ACHN (cell line): ENCODE measurements at places on chromosomes 7 and 10.

DNA sequence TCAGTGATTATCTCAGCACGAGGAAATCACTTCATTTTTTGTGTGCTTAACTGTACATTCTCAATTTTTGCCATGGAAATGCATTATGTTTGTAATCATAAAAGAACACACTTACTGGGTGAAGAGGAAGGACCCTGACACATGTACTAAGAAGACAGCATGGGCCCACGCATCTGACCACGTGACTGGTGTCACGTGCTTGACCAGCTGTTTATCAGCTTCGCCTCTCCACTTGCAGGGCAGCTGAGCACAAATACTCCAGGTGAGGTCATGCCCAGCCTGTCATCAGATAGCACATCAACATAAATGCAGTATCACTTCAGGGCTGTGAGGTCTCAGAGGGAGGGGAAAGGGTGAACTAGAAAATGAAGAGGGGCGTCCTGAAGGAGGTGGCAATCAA lies 179.8 kb downstream of the EBF3 start:
- no peak for DNase-seq

GRCh38 chr7:22586786-22587140 lies 86.8 kb upstream of the STEAP1B start:
- DNase-seq: peak; percentile 65

DNA sequence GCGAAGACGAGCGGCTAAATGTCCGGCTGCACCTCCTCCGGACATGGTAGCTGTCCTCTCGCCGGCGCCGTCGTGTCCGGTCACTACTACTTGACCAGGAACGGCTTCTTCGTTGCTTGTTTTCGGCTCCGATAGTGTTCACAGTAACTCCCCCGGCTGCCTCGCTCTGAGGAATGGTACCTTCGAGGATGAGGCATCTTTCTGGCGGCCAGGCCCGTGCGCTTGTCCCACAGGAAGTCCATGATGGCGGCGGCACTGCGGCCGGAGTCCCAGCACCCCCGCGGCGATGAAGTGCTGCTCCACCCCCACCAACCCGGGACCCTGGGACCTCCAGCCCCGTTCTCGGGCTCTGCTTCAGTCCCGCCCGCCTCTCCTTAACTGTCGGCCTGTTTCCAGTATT lies 11.0 kb upstream of the CCDC126 start:
- no peak for DNase-seq

DNA sequence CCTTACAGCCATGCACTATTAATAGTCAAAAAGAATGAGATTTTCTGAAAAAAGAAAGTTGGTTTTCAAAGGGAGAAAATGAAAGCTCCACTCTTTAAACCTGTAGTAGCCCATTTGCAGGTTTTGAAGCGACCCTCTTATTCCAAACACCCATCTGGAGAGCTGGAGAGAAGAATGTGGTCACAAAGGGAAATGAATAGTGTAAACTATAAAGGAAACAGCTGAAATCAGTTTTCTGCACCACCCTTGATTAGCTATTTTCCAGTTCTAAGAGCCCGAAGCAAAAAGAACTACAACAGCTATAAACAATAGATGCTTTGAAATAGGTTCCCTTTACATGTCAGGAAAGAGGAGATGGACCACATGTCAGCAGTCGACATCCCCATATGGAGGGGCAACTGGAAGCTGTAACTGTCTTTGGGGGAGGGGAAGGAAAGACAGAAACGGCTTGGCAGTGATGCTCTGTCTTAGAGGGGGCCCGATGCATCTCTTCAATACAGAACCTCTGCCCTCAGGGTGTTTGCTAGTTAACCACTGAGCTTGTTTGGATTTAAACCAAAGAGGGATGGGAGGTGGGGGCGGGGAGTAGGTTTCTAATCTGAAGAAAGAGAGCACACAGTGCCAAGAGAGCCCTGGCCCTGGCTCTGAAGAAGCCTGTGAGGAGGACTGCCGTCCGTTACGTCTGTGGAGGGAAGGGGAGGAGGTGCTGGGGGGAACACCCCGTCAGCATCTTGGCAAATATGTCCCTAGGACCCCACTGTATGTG lies 55.3 kb downstream of the CPVL start:
- DNase-seq: peak; percentile 13

GRCh38 chr10:70115948-70116682 lies 16.5 kb downstream of the AIFM2 start:
- DNase-seq: peak; percentile 58

DNA sequence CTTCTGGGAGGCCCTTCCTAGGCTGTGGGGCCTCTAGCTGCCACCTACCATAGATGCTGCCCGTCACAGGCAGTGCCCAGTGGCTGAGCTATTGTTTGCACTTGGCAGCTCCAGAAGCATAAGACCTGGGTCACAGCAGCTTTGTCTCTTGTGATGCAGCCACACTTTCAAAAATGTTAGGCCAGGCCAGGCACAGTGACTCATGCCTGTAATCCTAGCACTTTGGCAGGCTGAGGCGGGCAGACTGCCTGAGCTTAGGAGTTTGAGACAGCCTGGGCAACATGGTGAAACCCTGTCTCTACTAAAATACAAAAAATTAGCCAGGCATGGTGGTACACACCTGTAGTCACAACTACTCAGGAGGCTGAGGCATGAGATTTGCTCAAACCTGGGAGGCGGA lies 9.5 kb upstream of the KAZALD1 start:
- peak; percentile 48 for DNase-seq

- DNase-seq: no peak
Measured at GRCh38 chr7:105932835-105933477, 30.1 kb upstream of the CDHR3 start.

GRCh38 chr10:16049782-16050181 lies 189.5 kb upstream of the MINDY3 start:
- DNase-seq: no peak

GRCh38 chr7:47432671-47433563 lies 149.0 kb downstream of the TNS3 start:
- no peak for DNase-seq

GRCh38 chr7:34207810-34208209 lies 302.5 kb downstream of the BMPER start:
- DNase-seq: no peak

GRCh38 chr10:93071674-93072224 lies 1.9 kb upstream of the CYP26A1 start:
- DNase-seq: peak; percentile 64

- no peak for DNase-seq
Measured at GRCh38 chr7:157266272-157266671, 70.5 kb upstream of the DNAJB6 start.

DNA sequence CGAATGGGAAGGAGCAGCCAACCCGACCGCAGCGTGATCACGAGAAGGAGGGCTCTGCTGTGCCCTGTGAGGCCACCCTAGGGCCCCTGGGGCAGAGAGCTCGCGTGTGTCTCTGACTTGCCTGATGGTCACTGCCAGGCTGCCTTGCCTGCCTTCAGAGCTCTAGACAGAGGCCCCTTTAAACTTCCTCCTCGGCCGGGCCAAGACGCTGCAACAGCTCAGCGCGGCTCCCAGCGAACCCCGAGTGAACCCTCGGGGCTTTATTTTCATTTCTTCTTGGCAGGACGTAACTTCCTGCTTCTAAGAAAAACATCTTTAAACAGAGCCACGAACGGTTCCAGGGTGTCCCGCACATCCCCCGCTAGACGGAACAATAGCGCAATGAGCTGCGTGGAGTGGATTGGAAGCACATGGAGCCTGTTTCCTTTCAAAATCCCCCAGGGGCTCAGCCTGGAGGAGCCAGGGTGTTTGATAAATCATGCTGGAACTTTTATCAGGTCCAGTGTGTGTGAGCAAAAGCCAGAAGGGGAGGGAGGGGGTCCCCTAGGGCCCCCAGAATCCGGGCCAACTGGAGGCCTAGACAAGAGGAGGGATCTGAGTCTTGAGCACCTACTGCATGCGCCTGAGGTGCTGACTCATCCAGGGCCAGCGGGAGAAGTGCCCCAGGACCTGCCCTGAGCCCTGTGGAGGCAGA lies 134.1 kb upstream of the GDF10 start:
- DNase-seq: no peak

DNA sequence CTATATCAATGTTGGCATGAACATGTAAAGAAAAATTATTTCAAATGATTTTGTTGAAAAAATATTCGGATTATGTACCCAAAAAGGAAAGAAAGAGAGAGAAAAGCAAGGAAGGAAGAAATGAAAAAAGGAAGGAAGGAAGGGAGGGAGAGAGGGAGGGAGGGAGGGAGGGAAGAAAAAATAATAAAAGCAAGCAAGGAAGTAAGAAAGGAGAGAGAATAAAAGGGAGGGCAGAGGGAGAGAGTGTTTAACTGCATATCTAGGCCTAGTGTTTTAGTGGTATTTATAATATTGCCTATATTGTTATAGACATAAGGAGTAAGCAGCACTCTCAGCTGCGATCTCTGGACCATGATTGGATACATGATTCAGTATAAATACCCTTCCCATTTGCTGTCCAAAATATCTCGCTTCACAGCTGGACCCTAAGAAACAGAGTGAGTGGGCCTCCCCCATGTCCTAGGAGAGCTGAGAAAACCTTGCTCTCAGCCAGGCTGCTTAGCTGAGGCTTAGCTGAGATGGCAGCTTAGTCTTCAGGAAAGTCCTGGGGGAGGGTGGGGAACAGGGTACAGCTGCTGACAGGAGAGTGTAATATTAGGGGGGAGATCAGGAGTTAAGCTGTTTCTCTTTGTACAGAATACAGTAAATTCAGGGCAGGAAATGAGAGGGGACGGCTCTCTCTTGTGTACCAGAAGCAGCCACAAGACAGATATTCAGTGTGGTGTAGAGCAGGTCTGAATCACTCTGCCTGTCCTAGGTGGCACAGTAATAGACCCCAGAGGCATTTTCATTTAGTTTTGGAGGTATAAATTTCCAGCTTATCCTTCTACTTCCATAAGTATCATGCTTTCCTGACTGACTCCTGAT lies 66.8 kb upstream of the TARP start:
- no peak for DNase-seq

GRCh38 chr7:128454808-128455542 lies 703 bp upstream of the HILPDA start:
- DNase-seq: peak; percentile 32

DNA sequence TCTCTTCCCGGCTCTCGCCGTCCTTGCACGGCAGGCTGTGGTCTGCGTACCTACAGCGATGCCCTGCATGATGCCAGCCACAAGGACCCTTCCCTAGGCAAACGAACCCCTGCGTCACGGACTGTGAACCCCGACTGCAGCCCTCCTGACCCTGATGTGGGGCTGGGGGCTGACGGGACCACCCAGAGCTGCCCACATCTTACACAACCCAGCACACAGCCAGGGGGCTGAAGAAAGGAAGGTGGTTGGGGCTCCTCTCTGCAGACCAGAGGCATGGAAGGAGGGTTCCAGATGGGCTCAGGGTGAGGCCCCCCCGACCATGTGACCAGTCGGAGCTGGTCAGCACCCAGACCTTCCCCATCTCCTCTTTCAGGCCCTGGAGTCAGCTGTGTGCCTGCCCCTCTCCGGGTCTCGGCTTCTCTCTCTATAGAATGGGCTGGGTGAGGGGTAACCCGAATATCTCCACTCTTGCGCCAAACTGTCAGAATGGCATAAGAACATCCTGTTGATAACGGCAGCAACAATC lies 41.4 kb downstream of the EBF3 start:
- no peak for DNase-seq

DNA sequence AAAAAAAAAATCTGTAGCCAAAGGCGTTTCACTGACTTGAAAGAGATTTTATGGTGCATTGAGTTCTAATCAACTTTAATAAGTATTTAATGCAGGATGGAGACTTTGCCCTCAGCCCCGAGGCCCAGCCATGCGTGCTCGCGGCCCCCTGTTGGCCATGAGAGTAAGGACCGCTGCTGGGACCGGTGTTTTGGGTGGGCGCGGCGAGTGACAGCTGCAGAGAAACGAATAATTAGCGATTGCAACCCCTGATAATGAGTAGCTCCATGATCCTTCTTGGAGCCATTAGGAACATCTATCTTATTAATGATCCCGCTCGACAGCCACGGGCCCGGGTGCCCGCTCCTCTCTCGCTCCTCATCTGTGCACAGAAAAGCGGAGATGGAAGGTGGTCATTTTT lies 347.4 kb downstream of the RPS24 start:
- DNase-seq: no peak

- DNase-seq: no peak
Measured at GRCh38 chr7:142897691-142898090, 12.1 kb upstream of the TRPV6 start.

DNA sequence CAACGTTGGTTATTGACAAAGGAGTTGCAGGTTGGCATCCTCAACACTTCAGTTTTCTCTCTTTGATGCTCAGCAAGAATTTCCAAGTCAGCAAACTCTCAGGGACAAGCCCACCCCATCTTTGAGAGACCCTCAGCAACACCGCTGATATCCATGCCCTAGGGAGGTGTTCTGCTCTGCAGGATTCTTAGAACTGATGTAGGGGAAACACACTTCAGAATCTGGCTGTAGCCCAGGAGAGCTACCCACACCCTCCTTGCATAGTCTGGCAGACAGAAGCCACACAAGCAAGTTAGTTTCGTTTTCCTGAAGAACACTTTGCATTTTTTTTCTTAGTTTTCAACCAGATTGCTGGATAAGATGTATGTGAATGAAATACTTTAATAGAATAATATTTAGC lies 822 bp downstream of the SAMD9L start:
- peak; percentile 71 for DNase-seq

GRCh38 chr7:66697449-66698438 lies 42.8 kb upstream of the RABGEF1 start:
- peak; percentile 68 for DNase-seq

- DNase-seq: no peak
Measured at GRCh38 chr10:121668314-121669027, 70.2 kb upstream of the FGFR2 start.

DNA sequence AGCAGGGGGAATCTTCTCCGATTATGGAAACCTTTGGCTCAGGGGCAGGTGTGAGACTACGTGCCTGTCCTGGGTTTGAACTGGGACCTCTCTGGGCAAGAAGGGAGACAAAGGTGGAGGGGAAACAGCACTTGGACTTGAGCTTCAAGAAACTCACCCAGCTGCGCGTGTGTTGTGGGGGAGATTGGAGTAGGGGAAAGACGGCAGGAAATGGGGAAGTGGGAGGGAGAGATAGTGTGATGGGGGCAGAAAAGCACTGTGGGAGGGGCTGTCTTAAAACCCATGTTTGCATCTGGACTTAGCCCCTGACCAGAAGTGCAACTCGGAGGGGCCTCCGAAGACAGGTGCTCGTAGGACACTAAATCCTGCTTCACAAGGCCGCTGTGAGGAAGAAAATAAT lies 107.0 kb downstream of the HIP1 start:
- no peak for DNase-seq

- DNase-seq: no peak
Measured at GRCh38 chr10:14184841-14185315, 145.8 kb downstream of the FRMD4A start.

DNA sequence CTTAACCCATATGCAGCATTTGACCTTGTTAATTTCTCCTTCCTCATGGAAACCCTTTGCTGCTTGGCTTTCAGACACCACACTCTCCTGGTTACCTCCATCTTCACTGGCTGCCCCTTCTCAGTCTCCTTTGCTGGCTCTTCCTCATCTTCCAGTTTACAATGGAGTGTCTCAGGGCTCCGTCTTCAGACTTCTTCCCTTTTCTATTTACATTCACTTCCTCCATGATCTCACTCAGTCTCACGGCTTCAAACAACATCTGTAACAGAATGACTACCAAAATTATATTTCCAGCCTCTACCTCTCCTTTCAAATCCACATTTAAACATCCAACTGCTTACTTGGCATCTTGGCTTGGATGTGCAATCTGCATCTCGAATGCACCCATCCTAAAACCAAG lies 140.4 kb downstream of the DKK1 start:
- no peak for DNase-seq
